ENCODE measurements at places on chromosomes 3 and 15.

GRCh38 chr15:73125219-73125618 lies 73.0 kb downstream of the NEO1 start:
- no peak for DNase-seq

GRCh38 chr3:112334691-112335433 lies 1.9 kb downstream of the CD200 start:
- no peak for DNase-seq

GRCh38 chr15:38695249-38696108 lies 130.9 kb upstream of the RASGRP1 start:
- no peak for DNase-seq

- no peak for DNase-seq
Observed at GRCh38 chr3:156678197-156678596, 3.8 kb downstream of the TIPARP start.

GRCh38 chr15:26115229-26115943 lies 252.3 kb upstream of the ATP10A start:
- DNase-seq, result no peak

DNA sequence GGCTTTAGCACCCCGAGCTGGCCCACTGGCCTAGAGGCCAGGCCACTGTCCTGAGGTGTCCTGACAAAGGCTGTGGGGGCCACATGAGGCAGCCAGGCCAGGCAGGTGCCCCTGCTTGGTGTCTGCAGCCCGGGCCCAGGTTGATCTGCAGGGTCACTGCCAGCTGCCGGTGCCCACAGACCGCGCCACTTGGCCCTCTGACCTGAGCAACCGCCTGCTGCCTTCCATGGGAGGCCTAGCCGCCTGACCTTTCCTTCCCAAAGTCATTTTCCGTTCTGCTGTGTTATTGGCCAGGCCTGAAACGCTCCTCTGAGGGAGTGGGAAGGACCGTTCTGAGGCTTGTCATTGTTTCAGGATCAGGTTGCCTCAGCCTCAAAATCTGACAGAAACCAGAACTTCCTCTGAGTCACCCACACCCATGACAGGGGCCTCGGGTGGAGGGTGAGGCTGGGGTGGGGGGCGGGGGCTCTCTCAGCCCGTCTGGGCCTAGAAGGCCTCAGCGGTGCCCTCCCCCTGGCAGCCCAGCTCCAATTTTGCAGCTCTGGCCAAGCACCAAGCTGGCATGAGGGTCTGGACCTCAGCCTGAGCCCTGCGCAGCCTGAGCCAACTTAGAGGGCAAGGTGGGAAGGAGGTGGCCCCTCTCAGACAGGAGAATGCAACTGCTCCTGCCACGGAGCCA lies 140.7 kb upstream of the MEF2A start:
- peak; percentile 92 for DNase-seq

GRCh38 chr3:156658732-156659090 lies 15.7 kb upstream of the TIPARP start:
- no peak for DNase-seq

Data from cardiac fibroblast (primary cell).